Aorta (tissue), 5 donors: ENCODE measurements at places on chromosomes 2 and 18.

DNA sequence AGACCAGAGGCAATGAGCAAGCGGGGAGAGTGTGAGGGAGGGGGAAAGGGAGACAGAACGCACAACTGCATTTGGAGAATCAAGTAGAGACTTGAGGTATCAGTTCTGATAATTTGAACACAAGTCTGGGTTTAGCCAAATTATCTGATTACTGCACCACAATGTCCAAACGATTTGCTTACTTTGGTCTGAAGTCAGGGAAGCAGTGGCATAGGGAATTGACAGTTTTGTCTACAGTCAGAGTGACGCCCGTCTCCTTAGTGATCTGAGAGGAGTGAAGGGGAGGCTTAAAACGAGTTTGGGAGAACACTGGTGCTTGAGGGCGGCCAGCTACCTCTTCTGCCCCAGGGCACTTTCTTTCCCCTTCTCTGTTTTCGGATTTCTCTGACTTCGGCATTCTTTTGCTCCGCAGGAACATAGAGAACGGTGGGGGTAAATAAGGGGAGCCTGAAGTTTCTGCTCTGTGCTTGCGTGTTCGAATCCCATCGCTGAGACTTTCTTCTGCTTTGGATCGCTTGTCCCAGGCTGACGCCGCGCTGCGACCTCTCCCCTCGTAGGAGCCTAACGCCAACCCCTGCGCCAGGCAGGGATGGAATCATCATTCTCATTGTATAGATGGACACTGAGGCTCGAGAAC lies 2.9 kb upstream of the DLX2 start:
- no peak overlapping the region for H3K27ac ChIP-seq
- no peak overlapping the region for H3K4me3 ChIP-seq
- no peak for DNase-seq
- H3K36me3 ChIP-seq = no peaks in the 10 kb centered on the region

DNA sequence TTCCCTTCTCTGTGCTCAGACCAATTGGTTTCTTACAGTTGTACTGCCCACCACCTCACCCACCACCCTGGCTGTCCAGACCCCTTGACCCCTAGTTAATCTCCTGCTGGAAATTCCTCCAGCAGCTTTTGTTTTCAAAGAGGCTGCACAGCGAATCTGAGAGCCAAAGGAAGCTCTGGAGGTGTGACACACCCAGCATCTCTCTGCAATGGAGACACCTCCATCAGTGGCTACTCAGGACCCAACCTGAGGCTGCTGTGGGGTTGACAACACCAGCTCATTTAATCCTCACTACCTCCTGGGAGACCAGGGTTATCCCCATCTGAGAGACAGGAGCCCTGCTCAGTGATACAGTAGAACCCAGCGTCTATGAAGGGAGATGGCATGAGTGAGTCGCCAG lies 86.4 kb downstream of the BIN1 start:
- no peak for DNase-seq
- H3K4me1 ChIP-seq = no peaks in the 10 kb centered on the region
- H3K4me3 ChIP-seq = no peak overlapping the region
- H3K27ac ChIP-seq = no peak overlapping the region
- H3K27me3 ChIP-seq = no peaks in the 10 kb centered on the region

- DNase-seq = no peak
- H3K27ac ChIP-seq = no peak overlapping the region
- H3K36me3 ChIP-seq = no peaks in the 10 kb centered on the region
- no peaks in the 10 kb centered on the region for H3K27me3 ChIP-seq
- H3K4me3 ChIP-seq = no peak overlapping the region
These were observed 97.3 kb downstream of the DOCK10 start for GRCh38 chr2:224944707-224945547.

- no peaks in the 10 kb centered on the region for H3K27me3 ChIP-seq
- no peak overlapping the region for H3K4me3 ChIP-seq
- H3K4me1 ChIP-seq = peaks cover 4% of the 10 kb centered on the region
These were observed 55.8 kb downstream of the TTC32 start for GRCh38 chr2:19846030-19846429.

- peaks cover 2% of the 10 kb centered on the region for H3K4me1 ChIP-seq
- H3K27ac ChIP-seq = no peak overlapping the region
- H3K27me3 ChIP-seq = no peaks in the 10 kb centered on the region
- no peak overlapping the region for H3K4me3 ChIP-seq
- DNase-seq = no peak
These were observed 31.7 kb upstream of the TTC32 start for GRCh38 chr2:19933351-19933981.

GRCh38 chr2:80363791-80364349 lies 59.3 kb upstream of the LRRTM1 start:
- H3K36me3 ChIP-seq = no peaks in the 10 kb centered on the region
- H3K4me3 ChIP-seq = no peak overlapping the region
- H3K27ac ChIP-seq = no peak overlapping the region
- H3K4me1 ChIP-seq = no peaks in the 10 kb centered on the region
- no peaks in the 10 kb centered on the region for H3K27me3 ChIP-seq

- peaks cover 9% of the 10 kb centered on the region for H3K36me3 ChIP-seq
- no peaks in the 10 kb centered on the region for H3K4me1 ChIP-seq
These were observed 11.1 kb downstream of the ATG16L1 start for GRCh38 chr2:233262562-233262961.

DNA sequence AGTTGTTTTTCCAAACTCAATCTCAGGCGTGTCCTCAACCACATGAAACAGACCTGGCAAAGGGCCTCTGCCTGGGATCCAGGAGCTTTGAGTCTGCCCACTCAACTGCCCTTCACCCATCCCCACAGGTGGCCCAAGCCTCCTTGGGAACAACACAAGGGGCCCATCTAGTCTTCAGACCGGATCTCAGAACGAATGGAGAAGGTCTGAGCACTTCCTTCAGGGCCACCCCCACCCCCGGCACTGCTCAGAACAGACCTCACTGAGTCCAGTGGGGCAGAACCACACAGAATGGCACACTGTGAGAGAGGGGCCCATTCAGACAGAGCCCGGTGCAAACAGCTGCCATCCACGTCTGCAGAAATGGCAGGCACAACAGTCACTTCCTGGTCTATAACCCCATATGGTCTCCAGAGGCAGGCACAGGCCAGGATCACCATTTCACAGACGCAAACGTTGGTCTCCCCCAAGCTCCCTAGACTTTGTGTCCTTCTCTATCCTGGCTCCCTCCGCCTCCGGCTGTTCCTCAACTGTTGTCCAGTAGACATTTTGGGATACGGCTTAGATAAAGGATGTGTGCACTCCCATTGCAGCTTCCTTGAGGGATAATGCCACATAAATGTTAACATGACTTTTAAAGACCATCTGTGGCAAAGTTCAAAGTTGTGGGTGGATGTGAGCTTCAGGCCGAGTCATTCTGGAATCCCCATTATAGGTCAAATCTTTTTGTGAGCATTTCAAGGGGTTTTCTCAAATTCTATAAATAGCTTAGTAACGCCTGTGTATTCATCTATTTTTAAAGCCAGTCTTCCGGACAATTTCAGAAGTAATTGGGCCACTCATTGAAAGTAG lies 149.7 kb downstream of the SMAD7 start:
- H3K27ac ChIP-seq = peak overlapping the region; percentile 16
- no peaks in the 10 kb centered on the region for H3K36me3 ChIP-seq
- no peaks in the 10 kb centered on the region for H3K27me3 ChIP-seq
- peak; percentile 45 for DNase-seq

- no peak overlapping the region for H3K27ac ChIP-seq
- no peak overlapping the region for H3K4me3 ChIP-seq
- H3K27me3 ChIP-seq = no peaks in the 10 kb centered on the region
- H3K36me3 ChIP-seq = no peaks in the 10 kb centered on the region
- H3K4me1 ChIP-seq = no peaks in the 10 kb centered on the region
- DNase-seq = no peak
These were observed 4.8 kb upstream of the ARHGAP15 start for GRCh38 chr2:143124445-143124844.

- H3K27me3 ChIP-seq = no peaks in the 10 kb centered on the region
- H3K27ac ChIP-seq = no peak overlapping the region
- H3K36me3 ChIP-seq = no peaks in the 10 kb centered on the region
- no peak overlapping the region for H3K4me3 ChIP-seq
These were observed 50.6 kb downstream of the ANKMY1 start for GRCh38 chr2:240507060-240507777.

- H3K4me1 ChIP-seq = no peaks in the 10 kb centered on the region
- H3K36me3 ChIP-seq = peaks cover 2% of the 10 kb centered on the region
- DNase-seq = peak; percentile 70
These were observed 115.4 kb downstream of the PXDN start for GRCh38 chr2:1628893-1629292.

DNA sequence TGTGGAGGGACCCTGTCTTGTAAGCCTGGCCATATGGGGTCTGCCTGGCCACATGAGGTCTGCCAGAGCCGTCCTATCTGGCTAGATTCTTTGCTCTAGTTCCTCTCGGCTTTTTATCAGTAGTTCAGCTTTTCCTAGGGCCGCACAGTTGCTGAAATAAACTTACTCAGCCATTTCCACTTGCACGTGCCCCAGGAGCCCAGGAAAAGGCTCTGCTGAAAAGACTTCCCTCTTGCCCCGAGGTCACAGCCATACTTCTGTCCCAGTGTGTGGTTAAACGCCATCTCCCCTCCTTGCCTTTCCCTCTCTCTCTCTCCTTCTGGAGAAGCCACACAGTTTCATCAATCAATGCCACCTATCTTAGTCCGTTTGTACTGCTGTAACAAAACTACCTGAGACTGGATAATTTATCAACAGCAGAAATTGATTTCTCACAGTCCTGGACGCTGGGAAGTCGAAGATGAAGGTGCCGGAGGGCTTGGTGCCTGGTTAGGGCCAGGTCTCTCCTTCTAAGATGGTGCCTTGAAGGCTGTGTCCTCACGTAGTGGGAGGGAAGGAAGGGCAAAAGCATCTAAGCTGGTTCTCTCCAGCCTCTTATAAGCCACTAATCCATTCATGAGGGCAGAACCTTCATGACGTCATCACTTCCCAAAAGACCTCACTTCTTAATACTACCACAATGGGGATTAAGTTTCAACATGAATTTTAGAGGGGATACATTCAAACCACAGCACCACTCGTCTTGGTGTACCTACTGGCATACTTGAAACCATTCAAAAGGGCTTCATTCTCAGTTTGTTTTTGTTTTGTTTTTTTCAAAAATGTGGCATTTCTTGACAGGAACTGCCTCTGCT lies 11.2 kb upstream of the GALM start:
- H3K4me3 ChIP-seq = no peak overlapping the region
- H3K27me3 ChIP-seq = no peaks in the 10 kb centered on the region
- no peak overlapping the region for H3K27ac ChIP-seq

DNA sequence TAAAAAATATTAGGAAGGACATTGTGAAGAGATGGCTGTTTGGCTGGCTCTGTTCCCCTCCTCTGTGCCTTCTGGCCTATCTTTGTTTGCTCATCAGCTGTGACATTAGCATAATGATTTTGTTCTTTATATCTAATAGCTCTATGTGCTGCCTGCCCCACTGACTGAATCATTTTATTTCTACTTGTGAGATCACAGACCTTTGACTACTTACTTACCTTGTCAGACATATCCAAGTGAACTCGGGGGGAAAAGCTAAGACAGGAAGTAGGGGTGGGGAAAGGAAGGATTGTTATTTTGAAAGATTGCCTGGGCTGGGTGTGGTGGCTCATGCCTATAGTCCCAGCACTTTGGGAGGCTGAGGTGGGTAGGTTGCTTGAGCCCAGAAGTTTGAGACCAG lies 104.2 kb downstream of the ASAP2 start:
- no peaks in the 10 kb centered on the region for H3K27me3 ChIP-seq
- H3K4me1 ChIP-seq = peaks cover 7% of the 10 kb centered on the region
- H3K4me3 ChIP-seq = no peak overlapping the region
- peak overlapping the region; percentile 72 for H3K27ac ChIP-seq

GRCh38 chr2:167862782-167863181 lies 384.6 kb downstream of the STK39 start:
- DNase-seq = no peak
- H3K4me3 ChIP-seq = no peak overlapping the region
- no peaks in the 10 kb centered on the region for H3K36me3 ChIP-seq
- no peak overlapping the region for H3K27ac ChIP-seq

DNA sequence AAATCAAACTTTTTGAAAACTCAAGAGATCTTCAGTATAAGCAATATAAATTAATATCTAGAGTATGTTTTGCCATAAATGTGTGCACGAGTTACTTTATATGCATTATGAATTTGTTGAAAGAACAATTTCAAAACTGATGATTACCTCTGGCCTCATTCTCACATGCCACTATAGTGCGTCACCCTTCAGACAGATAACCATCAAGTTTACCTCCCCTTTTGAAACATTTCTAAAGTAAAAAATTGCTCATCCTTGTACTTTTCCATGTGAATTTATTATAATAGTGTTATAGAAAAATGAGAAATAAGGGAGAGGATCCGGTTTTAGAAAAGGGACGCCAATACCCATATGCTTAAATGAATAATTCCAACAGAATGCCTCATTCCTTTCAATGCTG lies 38.3 kb downstream of the ZEB2 start:
- no peak overlapping the region for H3K4me3 ChIP-seq
- peaks cover 3% of the 10 kb centered on the region for H3K4me1 ChIP-seq
- H3K36me3 ChIP-seq = no peaks in the 10 kb centered on the region
- no peak for DNase-seq
- no peak overlapping the region for H3K27ac ChIP-seq

- no peaks in the 10 kb centered on the region for H3K27me3 ChIP-seq
- DNase-seq = no peak
- H3K4me1 ChIP-seq = no peaks in the 10 kb centered on the region
- H3K27ac ChIP-seq = no peak overlapping the region
These were observed 107.9 kb downstream of the TMEM163 start for GRCh38 chr2:134610871-134611270.

GRCh38 chr2:217980591-217980990 lies 22.2 kb downstream of the TNS1 start:
- H3K36me3 ChIP-seq = no peaks in the 10 kb centered on the region
- no peak overlapping the region for H3K27ac ChIP-seq
- H3K27me3 ChIP-seq = no peaks in the 10 kb centered on the region
- DNase-seq = peak; percentile 74
- H3K4me3 ChIP-seq = no peak overlapping the region
- no peaks in the 10 kb centered on the region for H3K4me1 ChIP-seq

GRCh38 chr2:70711191-70711590 lies 56.8 kb downstream of the ADD2 start:
- H3K27ac ChIP-seq = no peak overlapping the region
- H3K36me3 ChIP-seq = no peaks in the 10 kb centered on the region
- H3K4me1 ChIP-seq = no peaks in the 10 kb centered on the region
- H3K4me3 ChIP-seq = no peak overlapping the region
- DNase-seq = no peak

- no peaks in the 10 kb centered on the region for H3K36me3 ChIP-seq
- H3K27me3 ChIP-seq = no peaks in the 10 kb centered on the region
- no peaks in the 10 kb centered on the region for H3K4me1 ChIP-seq
- no peak for DNase-seq
These were observed 17.8 kb upstream of the ATL2 start for GRCh38 chr2:38394903-38395341.
